ENCODE measurements at places on chromosomes 3 and 15.

- DNase-seq: no peak
Measured at GRCh38 chr15:25787855-25788520, 75.1 kb downstream of the ATP10A start.

DNA sequence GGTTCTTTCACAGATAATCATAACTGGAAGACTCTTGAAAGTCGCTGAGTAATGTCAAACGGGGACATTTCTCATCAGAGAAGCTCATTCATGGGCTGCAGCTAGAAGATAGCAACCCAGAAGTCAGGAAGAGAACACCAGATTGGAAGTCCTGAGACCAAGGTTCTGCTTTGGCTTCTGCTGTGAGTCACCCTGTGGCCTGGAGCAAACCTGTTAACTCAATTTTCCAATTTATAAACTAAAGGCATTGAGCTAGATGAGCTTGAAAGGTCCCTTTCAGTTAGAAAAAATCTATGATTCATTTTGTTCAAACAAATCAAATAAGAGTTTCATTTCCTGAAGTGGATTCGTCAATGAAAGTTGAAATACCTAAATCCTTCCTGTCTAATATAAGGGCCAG is 402.2 kb downstream of the EPHB1 start:
- no peak for DNase-seq

DNA sequence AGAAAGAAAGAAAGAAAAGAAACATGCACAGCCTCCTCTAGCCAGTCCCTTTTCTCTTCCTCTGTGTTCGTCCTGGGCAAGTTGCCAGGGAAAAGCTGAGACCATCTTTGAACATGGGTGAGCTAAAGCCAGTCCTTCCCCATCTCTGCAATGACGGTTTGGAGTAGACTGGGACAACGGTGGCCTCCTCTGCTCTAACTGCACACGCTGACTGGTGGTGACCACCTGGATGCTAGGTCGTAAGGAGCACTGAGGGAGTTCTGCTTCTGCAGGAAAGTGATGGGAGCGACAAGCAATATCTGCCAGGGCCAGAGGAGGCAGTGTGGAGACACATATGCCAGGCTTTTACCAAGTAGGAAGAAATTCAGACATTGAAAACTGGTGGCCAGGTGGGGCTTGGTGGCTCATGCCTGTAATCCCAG is 111.7 kb downstream of the NUP210 start:
- no peak for DNase-seq

DNA sequence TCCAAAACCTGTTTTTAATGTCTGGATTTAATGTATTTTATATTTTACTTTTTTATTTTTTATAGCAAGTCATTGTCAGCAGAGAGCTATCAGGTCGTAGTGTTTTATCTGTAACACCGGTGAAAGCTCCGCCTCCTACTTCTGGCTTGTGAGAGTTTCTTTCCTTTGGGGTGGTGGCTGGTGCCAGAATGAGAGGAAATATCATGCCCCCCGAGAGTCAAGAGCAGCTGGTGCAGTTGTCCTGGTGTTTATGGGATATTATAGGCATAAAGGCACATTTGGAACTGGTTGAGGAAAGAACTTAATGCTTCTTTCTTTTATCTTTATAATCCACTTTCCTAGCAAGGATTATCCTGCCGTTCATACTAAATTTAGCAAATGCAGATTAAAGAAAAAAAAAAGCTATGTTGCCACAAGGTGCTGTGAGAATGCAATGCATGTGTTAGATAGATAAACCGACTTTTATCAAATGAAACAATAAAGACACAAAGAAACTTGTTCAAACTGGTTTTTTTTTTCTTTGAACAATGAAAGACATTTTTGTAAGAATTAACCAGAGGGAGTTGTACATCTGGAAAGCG is 260.1 kb upstream of the PLSCR5 start:
- DNase-seq: no peak

- no peak for DNase-seq
Measured at GRCh38 chr3:178567611-178568010, 31.4 kb downstream of the KCNMB2 start.

DNA sequence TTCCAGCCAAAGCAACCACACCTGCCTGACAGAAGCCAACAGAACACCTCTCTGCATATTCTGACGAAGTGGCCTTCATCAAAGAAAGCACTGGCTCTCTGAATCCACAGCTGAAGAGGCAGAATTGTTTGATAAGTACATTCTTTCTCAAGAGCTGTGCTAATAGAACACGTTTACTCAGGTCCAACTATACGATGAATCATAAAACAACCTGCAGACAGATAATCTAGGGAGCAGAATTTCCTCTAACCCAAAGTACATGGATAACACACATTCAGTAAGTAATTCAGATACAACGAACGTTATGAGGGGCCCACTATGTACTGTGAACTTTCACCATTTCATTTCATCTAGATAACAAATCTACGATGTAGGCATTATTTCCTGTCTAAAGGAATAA is 25.4 kb downstream of the ALDH1A2 start:
- DNase-seq: no peak

- DNase-seq: no peak
Measured at GRCh38 chr15:76108021-76108723, 48.4 kb downstream of the TMEM266 start.
